NCI-H1436 (cell line): ENCODE measurements at places on chromosomes 13 and 19.

- peak; percentile 36 for DNase-seq
These were observed 775.3 kb downstream of the UQCRFS1 start for GRCh38 chr19:28437390-28438346.

DNA sequence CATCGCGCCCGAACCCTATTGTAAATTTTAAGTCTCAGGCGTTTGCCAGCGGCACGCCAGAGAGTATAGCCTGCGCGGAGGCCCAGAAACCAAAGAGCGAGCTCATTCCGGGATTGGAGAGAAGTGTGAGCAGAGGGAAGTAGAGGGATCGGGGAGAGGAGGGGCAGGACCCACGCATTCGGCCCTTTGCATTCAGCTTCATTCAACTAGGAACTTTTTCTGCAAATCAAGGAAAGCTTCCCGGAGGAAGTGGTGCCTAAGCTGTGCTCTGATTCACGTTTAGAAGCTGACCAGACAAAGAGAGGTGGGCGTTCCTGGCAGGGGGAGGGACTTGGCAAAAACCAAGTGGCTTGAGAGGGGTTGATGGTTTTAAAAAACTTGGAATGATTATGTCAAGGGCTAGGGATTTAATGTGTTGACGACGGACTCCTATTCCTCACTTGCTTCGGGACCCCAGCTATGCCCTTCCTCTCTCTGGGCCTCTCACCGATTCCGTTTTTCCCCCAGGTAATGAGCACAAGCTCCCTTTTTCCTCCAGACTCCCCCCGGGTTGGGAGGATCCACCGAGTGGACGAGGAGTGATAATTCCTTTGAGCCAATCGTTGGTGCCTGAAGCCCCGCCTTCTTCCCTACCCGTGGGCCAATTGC, 811 bp upstream of the PRMT1 start:
- peak; percentile 95 for DNase-seq

DNA sequence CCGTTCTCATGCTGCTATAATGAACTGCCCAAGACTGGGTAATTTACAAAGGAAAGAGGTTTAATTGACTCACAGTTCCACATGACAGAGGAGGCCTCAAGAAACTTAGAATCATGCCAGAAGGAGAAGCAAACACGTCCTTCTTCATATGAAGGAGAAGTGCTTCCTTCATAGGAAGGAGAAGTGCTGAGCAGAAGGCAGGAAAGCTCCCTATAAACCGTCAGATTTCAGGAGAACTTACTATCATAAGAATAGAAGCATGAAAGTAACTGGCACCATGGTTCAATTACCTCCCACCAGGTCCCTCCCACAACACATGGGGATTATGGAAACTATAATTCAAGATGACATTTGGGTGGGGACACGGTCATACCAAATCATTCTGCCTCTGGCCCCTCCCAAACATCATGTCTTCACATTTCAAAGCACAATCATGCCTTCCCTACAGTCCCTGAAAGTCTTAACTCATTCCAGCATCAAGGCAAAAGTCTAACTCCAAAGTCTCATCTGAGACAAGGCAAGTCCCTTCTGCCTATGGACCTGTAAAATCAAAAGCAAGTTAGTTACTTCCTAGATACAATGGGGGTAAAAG, 10.6 kb downstream of the ACOD1 start:
- no peak for DNase-seq

- no peak for DNase-seq
These were observed 1065.8 kb upstream of the SPRY2 start for GRCh38 chr13:81406639-81407292.

DNA sequence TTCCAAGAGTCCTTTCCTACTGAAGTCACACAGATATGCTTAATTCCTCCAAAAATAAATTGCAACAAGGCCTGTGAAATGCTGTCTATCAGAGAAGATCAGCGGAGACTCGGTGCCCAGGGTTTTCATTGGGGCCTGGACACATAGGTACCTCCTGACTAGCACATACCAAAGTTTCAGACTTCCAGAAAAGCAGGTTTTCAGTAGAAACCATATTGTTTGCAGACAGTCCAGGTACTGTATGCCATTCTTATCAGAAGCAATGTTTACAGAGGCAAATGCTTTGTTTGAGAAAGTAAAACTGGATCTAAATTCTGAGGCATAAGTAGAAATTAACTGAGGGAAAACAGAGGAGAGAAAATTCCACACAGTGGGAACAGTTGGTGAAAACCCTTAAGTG, 12.8 kb downstream of the ZNF229 start:
- DNase-seq, result no peak

- DNase-seq, result no peak
These were observed 188.2 kb downstream of the KCNRG start for GRCh38 chr13:50203256-50203941.

GRCh38 chr13:37127691-37128241, 22.3 kb upstream of the CSNK1A1L start:
- DNase-seq, result no peak

GRCh38 chr19:782185-782877, 14.9 kb upstream of the PTBP1 start:
- DNase-seq, result no peak

DNA sequence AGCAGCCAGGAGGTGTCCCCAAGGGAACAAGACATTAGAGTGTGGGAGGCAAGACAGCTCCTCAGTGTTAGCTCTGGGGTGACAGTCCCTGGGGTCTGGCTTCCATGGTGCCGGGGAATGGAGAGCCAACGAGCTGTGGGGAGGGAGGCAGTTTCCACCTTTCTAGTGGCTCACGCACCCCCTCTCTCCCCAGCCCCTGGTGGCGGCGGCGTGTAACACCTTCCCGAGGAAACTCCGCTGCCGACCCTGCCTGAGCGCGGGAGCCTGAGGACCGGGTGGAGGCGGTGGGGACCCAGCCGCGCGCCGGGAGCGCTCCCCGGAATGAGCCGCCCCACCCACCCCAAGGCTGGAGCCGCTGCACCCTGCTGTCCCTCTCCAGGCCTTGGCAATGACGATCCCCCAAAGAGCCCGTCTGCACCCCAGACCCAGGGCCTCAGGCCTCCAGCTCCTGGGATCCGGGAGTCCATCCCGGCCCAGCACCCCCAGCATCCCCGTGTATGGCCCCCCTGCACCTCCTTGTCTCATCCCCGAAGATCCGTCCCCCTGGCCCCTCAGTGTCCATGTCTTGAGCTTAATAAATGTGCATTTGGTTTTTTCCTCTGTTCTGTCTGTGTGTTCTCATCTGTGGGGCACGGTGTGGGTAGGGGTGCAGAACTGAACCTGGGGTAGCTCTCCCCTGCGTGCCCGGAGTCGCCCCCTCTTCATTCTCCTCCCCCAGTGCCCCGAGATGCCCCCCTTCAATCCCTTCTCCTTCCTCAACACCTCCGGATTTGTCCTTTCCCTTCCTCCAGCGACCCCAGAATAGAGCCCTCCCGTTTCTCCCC, 622 bp upstream of the FXYD5 start:
- no peak for DNase-seq

- no peak for DNase-seq
These were observed 3.0 kb upstream of the PRR22 start for GRCh38 chr19:5787409-5788182.

DNA sequence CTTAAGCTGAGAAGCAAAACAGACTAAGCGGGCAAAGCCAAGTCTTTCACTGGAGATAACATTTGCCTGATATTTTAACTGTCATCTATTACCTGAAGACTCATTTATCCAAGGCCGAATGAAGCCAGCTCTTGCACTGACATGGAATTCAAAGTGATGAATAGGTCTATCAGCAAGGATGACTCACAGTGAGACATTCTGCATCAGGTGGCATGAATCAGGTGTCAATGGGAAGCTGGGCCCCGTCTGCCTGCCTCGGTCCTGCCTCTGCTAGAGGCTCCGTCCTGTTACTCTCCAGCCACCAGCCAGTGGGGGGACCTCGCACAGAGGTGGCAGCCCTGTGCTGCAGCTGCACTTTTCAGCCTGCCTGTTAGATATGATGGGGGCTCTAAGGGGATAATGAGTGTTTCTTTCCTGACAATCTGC, 23.5 kb downstream of the STARD13 start:
- peak; percentile 0 for DNase-seq

DNA sequence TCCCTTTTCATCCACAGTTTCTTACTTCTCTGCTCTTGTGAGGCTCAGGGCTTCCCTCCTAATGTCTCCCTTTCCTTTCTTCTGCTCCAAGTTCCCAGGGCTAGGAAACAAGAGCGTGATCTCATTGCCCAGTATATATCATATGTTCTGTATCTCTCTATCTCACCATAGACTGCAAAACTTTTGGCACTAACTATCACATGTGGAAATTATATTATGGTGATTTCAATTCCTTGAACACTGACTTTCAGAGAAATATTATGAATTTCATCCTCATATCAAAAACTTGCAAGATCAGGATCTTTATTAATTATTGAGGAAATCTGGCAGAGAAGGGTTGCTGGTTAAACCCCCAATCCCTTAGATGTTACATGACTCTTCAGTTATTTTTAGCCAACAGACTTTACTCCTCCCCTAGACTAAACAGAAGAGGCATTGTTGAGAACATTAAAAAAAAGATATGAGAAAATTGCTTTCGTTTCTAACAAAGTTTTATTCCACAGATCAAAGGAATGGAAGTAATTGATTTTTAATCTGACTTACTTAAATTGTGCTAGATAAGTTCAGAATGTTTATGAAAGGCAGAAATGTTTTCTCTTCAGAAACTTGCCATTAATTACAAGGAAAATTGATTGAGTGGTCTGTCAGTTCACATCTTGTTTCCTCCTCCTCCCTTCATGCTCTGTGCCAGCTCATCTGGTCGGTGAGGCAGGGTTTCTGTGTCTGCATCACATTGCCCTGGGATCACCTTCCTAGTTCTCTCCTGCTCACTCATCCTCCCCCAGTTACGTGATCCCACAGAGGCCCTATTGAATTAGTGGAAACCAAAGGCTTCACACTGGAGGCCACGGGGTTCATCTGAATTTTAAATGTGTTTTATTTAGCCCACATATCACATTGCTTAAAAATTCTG, 378.5 kb downstream of the LMO7 start:
- DNase-seq, result no peak

- DNase-seq, result no peak
These were observed 104.4 kb downstream of the KDM4B start for GRCh38 chr19:5073153-5073844.

DNA sequence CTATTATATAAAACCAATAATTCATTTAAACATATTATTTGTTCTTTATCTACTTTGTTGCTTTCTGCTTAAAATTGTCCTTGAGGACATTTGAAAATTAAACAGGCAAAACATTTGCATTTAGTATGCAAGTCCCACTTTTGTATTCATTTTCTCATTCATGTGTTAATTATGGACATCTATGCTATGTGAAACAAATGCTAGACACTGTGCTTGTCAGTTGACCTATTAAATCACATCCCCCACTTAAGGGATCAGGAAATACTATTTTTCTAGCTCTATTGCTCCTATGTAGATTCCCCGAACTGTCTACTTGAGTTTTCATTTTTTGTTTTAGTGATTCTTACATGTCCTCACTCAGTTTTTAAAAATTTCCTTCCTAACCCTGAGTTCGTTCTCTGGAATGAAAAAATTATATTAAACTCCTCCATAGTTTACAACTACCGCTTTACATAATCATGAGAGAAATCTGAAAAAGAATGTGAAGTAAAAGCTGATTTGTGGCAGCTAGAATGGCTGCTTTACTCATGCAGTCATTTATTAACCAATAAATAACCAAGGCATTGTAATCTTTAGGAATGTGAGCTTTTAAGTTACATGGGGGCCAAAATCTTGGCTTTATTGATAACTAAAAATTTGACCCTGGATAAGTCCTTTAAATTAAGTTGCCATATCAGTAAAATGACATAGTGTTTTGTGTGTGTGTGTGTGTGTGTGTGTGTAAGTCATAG, 188.5 kb downstream of the LIG4 start:
- DNase-seq, result no peak

GRCh38 chr13:110001670-110002275, 215.4 kb upstream of the IRS2 start:
- no peak for DNase-seq

GRCh38 chr13:70612881-70613280, 504.6 kb upstream of the KLHL1 start:
- no peak for DNase-seq

DNA sequence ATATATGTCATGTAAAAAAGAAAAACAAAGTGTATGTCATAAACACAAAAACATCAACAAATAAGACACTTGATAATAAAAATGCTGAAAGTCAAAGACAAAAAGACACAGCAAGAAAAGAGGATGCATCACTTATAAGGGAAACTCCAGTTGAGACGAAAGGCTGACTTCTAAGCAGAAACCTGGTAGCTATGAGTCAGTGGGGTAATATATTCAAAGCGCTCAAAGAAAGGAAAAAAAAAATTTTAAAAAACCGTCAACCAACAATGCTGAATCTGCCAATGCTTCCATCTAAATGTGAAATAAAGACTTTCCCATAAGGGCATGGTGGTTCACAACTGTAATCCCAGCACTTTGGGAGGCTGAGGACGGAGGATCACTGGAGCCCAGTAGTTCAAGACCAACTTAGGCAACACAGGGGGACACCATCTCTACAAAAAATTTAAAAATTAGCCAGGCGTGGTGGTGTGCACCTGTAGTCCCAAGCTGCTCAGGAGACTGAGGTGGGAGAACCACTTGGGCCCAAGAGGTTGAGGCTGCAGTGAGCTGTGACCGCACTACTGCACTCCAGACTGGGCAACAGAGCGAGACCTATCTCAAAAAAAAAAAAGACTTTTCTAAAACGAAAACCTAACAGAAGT, 24.0 kb downstream of the USP12 start:
- DNase-seq, result no peak

DNA sequence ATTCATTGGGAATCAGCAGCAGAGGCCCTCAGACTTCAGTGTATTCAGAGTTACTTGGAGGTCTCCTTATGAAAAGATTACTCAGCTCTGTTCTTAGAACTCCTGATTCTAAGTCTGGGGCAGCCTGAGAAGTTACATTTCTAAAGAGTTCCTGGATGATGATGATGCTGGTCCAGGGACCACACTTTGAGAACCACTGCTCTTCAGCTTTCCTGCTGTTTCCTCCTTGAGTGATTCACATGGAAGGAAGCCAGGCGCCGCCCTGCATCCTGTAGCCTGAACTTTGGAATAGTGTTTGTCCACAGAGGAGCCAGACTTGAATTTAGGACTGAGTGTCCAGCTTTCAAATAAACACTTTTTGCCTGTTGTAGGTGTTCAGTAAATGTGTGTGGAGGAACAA, 2.9 kb downstream of the CEBPG start:
- no peak for DNase-seq

DNA sequence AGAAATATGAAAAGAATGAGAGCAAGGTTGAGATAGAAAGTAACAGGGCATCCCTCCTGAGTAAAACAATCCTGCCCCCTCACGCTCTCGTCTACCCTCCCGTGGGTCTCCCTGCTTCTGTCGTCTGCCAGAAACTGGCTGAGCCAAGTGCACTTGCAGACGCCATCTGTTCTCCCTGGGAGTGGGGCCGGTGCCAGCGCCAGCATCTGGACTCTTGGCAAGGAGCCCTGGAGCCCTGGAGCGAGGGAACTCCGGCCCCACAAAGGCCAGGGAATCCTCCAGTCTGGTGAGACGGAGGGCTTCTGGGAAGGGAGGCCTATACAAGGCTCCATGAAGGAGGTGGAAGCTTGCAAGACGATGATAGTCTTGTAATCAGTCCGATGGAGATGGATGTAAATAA, 2.3 kb upstream of the TMEM91 start:
- DNase-seq, result peak; percentile 23

GRCh38 chr13:36190771-36191170, 23.6 kb downstream of the SOHLH2 start:
- no peak for DNase-seq
